PC-9 (cell line): ENCODE measurements at places on chromosomes 6 and 20. TPM values are rescaled to one million over a fixed set of nuclear protein-coding genes. Genes with fewer than 3 reads are reported as not detected.

NUP153 gene
- 50.7 and 74.1 TPM in 2 replicates for total RNA-seq

GJA10 gene
- not detected in 2 replicates for total RNA-seq

GRCh38 chr6:9710574-9710973 lies 704.3 kb downstream of the TFAP2A start:
- DNase-seq: no peak

GRCh38 chr6:135161411-135162395 lies 19.4 kb upstream of the MYB start:
- no peak for DNase-seq

DNA sequence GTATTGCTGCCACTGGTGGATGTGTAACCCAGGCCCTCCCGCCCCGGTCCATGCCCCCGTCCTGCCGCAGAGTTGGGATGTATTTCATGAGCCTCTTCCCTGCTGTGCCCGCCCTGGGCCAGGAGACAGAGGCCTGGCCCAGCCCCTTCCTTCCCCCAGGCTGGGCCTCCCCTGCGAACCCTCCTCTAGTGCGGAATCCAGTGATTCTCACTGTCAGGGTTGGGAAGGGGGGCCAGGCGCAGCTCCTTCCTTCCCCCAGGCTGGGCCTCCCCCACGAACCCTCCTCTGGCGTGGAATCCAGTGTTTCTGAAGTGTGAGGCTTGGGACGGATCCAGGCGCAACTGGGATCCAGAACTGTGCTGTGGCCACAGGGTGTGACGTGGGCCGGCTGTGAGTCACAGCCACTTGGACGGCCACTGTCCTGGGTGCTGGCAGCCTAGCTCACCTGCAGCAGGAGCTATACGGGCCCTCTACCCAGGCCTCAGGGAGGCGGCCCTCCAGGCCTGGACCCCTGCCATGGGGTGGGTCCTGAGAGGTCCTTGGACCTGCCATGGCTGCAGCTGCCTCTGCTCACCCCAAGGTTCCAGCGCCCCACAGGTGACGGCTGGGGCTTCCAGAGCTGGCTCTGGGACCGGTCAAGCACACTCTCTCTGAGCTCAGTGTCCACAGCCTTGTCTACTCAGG lies 28.3 kb downstream of the COL20A1 start:
- no peak for DNase-seq

PMEPA1 gene
- 163 and 177 TPM in 2 replicates for total RNA-seq

GRCh38 chr6:30681766-30682142 lies 4.7 kb downstream of the PPP1R18 start:
- DNase-seq: no peak

DNA sequence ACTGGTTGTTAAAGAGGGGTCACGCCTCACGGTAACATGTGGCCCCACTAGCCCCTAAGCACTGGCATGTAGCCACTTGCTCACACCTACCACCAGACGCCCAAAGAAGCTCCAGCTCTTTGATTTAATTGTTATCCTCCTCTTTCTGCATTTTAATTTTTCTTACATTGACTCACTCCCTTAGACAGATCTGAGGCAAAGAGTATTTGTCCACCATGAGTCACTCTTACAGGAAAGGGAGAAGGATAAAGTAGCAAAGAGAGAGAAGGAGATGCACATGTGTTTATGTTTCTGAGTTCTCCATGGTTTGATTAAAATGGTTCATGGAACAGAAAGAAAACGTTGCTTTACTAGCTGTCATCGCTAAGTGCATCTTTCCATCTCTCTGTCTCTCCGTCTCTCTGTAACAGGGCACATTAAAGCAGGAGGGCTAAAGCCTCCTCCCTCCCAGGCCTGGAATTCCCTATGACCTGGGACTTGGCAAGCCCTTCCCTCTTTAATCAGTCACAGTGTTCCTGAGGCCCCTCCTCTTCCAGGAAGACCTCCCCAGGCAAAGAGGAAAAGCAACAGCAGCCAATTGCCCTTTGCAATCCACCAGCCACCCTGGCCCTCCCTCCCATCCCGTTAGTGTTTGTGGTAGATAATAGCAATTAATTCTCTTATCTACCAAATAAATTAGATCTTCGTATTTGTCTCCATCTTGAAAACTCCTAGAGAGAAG lies 112.8 kb upstream of the TSHZ2 start:
- DNase-seq: no peak

PTPRK gene
- 82.5 and 89.3 TPM in 2 replicates for total RNA-seq

GRCh38 chr6:162525181-162525580 lies 202.4 kb downstream of the PRKN start:
- no peak for DNase-seq

GRCh38 chr20:32285621-32286371 lies 8.3 kb downstream of the KIF3B start:
- no peak for DNase-seq
